ENCODE measurements at places on chromosomes 2 and 18.

DNA sequence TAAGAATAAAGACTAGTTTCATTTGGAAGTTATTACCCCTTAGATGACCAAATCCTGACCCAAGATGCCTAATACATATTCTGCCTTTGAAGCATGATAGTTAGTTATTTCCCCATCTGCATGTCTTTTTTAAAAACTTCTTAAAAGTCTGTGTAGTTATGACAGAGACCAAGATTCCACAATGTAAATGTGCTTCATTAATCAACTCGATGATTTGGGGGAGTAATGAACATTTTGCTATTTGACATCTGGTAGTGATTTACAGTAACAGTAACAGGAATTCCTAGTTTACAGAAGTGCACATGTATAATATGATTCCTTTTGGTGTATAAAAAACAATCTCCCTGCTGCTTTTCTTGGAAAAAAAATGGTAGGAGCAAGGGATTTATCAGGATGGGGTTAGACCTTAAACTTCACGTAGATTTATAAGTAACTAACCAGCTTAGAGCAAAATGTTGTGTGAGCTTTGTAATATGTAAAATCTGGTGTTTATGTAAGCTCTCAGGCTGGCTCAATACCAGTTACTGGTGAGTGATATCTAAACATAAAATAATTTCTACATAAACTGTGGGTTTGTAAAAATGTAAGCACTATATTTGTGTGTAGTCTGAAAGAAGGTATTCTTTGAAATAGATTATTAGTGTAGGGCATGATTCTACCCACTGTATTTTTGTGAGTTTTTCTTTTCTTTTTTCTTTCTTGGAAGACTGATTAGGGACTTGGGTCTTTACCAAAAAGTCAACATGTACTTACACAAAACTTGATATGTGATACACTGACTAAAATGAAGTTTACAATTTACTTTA lies 641.6 kb downstream of the EPHA4 start:
- DNase-seq, result no peak

- no peak for DNase-seq
These were observed 25.6 kb upstream of the SLC35F6 start for GRCh38 chr2:26738481-26738880.

GRCh38 chr2:232290668-232291067 lies 87.9 kb upstream of the ALPP start:
- no peak for DNase-seq

GRCh38 chr18:21996351-21996826 lies 173.0 kb upstream of the GATA6 start:
- no peak for DNase-seq

GRCh38 chr2:239315308-239315707 lies 85.5 kb downstream of the HDAC4 start:
- no peak for DNase-seq

- DNase-seq, result no peak
These were observed 207.1 kb downstream of the FIGN start for GRCh38 chr2:163528640-163529217.

DNA sequence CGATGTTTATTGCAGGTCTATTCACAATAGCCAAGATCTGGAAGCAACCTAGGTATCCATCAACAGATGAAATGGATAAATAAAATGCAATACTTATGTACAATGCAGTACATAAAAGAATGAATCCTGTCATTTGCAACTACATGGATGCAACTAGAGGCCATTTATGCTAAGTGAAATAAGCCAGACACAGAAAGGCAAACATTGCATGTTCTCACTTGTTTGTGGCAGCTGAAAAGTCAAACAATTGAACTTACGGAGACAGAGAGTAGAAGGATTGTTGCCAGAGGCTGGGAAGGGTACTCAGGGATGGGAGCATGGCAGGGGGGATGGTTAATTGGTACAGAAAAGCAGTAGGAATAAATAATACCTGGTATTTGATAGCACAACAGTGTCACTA lies 563.9 kb downstream of the TMX3 start:
- DNase-seq, result no peak

DNA sequence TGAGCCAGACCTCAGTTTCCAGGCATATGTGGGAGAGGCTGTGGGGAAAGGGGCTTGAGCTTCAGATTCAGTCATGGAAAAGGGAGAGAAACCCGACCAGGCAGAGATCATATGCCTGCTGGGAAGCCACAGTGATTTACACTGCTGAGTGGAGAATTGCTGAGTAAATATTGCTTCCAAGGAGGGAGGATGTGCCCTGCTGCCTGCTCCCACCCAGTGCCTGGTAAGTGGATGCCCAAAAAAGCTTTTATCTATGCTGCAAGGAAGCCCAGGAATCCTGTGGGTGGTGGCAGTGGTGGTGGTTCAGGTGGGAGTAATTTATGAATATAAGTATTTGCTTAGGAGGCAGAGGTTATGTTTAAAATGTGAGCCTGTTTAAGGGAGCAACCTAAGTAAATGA lies 39.5 kb downstream of the INO80C start:
- DNase-seq, result no peak

DNA sequence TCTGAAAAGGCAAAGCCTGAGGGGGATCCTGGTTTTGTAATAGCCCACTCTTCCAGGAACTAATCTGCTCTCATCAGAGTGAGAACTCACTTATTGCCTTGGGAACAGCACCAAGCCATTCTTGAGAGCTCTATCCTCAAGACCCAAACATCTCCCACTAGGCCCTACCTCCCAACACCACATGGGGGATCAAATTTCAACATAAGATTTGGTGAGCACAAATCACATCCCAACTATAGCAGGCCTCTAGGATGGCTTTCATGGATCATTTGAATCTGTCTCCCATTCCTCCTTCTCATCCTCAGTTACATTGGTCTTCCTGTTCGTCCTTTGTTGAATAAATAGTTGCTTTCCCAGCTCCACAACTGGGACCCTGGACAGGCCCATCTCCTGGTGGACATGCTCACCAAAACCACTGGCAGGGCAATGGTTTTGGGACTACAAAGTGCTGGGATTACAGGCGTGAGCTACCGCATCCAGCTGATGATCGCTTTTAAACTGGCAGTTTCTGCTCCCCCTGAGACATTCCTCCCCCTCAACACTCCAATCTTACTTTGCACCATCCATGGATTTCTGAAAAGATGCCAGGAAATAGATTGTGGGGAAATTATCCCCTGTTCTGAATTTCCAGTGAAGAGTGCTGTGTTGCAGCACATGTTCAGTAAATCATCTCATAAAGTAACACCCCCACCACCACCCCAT lies 42.6 kb downstream of the MCFD2 start:
- no peak for DNase-seq

- no peak for DNase-seq
These were observed 73.5 kb upstream of the ASB18 start for GRCh38 chr2:236337465-236338325.

DNA sequence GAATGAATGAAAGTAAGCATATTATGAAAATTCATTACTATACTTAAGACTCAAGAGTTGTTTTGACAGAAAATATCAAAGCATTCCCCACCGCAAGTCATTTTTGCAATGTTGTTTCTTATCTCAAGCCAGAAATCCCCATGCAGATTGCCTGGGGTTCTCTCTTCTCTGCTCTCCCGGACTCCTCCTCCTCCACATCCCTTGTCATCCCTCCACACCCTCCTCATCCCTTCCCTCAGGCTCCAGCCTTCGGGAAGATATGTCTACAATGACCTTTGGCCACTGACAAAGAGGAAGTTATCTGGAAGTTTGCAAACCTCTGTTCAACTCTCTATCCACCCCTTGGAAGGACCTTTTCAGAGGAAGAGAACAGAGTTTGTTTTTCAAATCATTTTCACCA lies 11.9 kb downstream of the TFCP2L1 start:
- DNase-seq, result no peak

- DNase-seq, result no peak
These were observed 122.1 kb downstream of the TMEM247 start for GRCh38 chr2:46601328-46601963.

DNA sequence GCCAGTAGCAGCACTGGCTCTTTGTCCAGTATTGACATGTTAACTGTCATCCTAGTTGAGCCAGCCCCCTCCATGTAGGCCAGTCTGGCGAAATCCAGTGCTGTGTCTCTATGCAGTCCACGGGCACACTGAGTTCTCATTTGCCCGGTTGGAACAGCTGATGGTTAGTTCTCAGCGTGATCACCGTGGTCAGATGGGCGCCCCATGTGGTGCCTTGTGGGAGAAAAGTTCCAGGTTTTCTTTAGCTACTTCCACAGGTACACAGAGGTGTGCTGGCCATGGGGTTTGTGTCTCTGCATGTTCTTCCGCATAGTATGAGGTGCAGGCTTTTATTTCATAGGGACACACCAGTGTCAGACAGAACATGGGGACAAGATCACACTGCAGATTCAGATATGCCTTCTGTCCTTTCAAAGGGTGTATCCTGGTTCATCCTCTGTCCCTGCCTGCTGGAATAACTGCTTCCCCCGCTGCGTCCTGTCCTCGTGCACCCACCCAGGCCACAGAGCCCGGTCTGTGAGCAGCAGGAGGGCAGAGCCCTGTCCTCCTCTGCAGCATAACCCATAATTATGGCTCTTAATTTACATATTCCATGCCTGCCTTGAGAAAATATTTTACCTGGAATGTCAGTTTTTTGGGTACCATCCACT lies 334.1 kb downstream of the GBX2 start:
- no peak for DNase-seq

- no peak for DNase-seq
These were observed 102.3 kb downstream of the SPTBN1 start for GRCh38 chr2:54558188-54559005.

GRCh38 chr2:171956135-171956825 lies 34.0 kb downstream of the HAT1 start:
- no peak for DNase-seq

DNA sequence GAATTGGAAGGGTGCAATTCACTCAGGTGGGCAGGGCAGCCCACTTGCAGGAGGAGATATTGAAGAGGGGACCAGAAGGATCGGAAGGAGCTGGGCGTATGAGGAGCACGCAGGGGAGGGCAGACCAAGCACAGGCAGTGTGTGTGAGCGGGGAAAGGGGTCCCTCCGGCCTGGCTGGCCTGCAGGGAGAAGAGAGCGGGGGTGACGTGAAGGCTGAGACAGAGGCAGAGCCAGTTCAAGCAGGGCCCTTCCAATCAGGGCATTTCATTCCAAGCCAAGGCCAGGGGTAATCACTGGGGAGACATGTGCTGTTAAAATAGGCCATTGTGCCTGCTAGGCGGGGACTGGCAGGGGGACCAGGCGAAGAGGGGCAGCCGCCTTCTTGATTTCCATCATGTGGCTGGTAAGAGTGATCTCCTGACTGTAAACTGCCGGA lies 62.2 kb downstream of the ACKR3 start:
- DNase-seq, result no peak
